ENCODE measurements at places on chromosomes 7 and 10. TPM values are rescaled to one million over a fixed set of nuclear protein-coding genes. Genes with fewer than 3 reads are reported as not detected.

The SPAG6 gene
- total RNA-seq, result not detected

The FAM24B gene
- total RNA-seq, result 10.8 TPM

The C7orf33 gene
- total RNA-seq, result not detected

The MACC1 gene
- not detected for total RNA-seq

The AGMO gene
- total RNA-seq, result not detected

All from CD4-positive, alpha-beta memory T cell (primary cell).